Transverse colon (tissue), 4 donors: ENCODE measurements at places on chromosomes 2 and 18.

DNA sequence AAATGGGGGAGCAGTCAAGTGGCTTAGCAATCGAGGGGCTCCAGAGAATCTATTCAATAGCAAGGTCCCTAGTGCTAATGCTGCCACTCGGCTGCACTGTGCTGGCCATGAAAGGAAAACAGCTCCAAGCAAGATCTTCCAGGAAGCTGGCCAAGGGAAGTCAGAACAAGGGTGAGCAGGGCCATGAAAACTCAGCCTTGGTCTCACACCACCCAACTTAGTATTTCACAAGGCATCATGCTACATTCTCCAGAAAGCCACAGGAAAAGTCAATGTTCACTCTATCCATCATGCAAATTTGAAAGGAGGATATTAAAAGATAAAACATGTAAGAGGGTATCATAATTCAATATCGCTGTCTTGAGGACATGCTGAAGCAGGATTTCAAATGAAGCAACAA is 35.7 kb downstream of the NRP2 start:
- no peak for DNase-seq

DNA sequence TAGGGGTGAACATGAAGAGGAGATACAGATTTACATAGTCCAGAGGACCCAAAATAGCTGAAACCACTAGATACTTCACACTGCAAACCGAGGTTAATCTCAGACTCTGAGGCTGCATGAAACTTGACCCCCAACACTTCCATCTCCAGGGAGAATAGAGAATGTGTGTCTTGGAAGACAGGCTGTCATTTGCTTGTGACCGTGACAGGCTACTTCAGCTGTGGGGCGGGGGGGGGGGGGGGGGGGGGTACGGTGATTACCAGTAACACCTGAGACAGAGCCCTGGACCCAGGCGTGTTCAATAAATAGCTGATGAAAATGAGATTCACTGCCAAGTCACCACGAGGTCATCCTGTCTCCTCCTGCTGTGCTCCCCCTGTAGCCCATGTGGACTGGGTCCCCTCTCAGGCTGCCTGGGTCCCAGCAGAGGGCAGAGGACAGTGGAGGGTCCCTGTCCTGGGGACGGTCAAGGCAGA is 5.7 kb upstream of the KLHL29 start:
- DNase-seq, result no peak

DNA sequence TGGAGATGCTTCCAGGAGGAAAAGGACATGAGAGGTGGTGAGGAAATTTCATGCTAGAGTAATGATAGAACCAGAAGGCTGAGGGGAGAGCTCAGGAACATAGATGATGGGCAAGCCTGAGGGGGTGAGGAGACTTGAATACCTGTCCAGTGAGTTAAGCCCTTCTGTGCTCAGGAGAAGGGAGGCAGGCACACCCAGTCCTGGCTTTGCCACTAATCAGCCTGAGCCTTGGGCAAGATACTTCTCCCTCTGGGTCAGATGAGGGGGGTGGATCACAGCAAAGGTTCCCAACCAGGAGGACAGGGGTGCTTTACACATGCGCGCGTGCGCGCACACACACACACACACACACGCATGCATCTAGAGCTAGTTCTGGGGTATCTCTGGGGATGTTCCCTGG is 151.6 kb upstream of the MSH6 start:
- no peak for DNase-seq

DNA sequence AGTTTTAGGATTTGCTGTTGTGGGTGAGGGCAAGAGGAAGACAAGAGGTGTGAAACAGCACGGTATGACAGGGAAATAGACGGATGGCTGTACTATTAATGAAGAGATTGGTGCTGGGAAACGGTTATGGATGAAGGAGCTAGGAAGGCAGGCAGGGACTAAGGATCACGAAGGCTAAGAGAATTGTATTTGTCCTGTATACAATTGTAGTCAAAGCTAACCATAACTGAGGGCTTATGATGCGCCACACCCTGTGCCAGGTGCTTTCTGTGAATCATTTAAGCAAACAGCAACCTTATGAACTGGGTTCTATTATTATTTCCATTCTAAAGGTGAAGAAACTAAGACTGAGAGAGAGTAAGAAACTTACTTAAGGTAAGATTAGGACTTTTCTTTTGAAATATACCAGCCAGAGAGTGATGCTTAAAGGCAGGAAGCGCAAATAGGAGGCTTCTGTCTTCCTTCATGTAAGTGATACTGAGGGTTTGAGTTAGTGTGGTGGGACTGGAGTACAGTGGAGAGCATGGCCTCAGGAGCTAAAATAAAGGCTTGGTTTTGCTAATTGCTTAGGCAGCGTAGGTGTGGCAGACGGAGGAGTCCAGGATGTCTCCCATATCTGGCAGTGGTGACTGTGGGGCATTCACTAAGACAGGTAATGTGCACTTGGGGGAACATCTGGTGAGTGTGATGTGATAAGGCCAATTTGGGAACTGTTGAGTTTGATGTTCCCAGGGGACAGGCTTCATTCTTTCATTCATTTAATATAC is 85.8 kb downstream of the PLEKHM3 start:
- DNase-seq, result peak; percentile 78

- no peak for DNase-seq
These were observed 55.3 kb downstream of the NXPH2 start for GRCh38 chr2:138724729-138725459.

GRCh38 chr2:106314444-106314843 is 120.3 kb upstream of the UXS1 start:
- no peak for DNase-seq

- DNase-seq, result no peak
These were observed 265.3 kb downstream of the SETBP1 start for GRCh38 chr18:44945888-44946401.

- no peak for DNase-seq
These were observed 8.7 kb upstream of the TXNDC2 start for GRCh38 chr18:9876867-9877654.

GRCh38 chr2:107313316-107313715 is 427.3 kb upstream of the ST6GAL2 start:
- DNase-seq, result no peak

GRCh38 chr18:55415258-55415871 is 172.6 kb downstream of the TCF4 start:
- DNase-seq, result peak; percentile 82

DNA sequence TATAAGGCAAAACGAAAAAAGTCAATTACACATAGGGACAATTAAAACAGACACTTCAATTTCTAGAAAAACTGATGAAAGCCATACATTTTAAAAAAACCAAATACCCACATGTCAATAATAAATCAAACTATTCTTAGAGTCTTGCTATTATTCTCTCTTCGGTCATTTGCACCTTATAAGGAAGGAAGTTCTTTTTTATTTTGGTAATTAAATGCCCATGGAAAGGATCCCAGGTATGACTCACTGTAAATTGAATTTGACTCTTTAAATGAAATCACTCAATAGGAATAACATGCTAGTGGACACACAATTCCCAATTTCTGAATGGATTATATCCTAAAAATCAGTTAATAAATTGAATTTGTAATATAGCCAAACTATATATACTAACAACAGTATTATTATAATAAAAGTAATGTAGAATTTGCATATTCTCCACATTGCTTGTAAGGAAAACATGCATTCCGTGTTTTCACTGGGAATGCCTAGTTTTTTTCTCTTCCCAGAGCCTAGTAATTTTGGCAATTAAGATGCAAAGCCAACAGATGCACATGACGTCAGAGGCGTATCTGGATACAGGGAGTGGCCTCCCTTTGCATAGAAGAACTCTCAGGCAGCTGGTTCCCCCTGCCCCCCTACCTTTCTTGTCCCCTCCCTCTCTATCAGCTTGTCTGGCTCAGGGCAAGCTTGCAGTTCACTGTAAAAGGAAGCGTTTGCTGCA is 153.5 kb upstream of the PGAP1 start:
- DNase-seq, result no peak

DNA sequence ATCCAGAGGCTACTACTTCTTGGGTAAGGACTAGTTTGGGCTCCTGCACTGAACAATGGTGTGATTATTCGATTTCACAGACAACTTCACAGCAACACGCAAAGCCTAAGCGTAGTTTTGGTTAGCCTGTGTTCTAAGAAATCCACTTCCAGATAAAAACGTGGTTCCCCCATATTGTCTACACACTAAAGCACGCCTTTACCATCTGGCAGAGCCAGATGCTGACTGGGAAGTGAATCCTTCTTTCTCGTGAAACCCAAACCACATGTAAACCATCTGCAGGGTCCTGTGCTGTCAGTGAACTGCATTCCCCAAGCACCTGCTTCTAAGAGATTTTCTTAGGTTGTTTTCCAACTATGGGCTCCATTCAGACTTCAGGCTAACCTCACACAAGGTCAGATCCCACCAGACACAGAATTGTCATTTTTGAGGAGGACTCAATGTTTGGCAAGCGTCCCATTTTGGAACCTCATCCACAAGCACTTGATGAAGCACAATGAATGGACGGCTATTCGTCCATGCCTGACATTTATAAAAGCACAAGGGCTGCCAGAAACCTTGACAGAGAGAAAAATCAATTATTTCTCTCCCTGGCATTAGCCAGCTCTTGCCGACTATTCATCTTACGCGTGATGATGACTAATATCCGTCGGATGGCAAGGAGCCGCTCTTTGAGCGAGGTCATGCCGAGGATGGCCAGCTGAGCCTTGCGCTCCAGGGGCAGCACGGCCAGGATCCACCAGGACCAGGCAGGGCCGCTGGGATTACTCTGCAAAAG is 38.4 kb downstream of the LONRF2 start:
- DNase-seq, result no peak

DNA sequence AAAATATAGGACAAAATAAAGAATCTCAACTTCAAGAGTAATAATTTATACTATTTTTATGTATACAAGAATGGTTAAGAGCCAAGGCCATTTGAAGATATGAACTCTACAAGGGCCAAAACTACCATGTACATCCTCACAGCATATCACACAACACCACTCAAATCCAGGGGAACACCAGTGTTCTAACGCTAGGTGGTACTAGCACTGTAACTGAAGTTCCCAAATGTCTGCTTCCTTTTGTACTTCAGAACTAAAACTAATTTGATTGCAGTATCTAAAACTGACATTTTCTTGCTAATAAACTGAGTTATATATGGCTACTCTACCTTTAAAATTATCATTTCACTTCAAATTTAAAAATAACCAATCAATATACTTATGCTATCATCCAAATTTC is 47.0 kb downstream of the REV1 start:
- no peak for DNase-seq

DNA sequence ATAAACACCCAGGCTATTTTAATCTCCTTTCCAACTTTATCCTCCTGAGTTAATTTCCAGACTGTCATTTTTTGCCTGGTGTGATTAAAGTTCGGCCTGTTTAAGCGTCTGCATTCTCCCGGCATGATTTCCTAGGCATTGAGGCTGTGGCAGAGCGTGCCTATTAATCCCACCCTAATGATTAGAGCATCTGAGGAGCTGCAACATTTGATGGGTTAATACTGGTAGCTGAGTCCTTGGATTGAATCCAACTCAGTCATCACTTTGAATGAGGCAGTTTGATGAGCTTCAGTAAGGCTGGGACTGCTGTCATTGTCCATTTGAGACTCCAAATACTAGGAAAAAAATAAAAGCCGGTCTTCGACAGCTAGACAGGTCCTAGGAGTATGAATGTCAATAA is 882.5 kb downstream of the SLC4A3 start:
- no peak for DNase-seq

- DNase-seq, result no peak
These were observed 280.2 kb downstream of the STK39 start for GRCh38 chr2:167966937-167967913.

GRCh38 chr2:47141520-47141919 is 13.6 kb downstream of the STPG4 start:
- no peak for DNase-seq

DNA sequence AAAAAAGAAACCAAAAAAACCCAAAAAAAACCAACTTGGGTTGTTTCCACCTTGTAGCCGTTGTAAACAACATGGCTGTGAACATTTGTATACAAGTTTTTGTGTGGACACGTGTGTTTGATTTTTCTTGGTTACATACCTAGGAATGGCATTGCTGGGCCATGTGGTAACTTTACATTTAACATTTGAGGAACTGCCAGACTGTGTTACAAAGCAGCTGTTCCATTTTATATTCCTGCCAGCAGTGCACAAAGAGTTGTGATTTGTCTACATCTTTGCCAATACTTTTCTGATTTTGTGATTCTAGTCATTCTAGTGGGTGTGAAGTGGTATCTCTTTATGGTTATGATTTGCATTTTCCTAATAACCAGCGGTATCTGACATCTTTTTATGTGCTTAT is 22.5 kb downstream of the LPIN1 start:
- DNase-seq, result no peak

GRCh38 chr18:63700501-63700900 is 2.3 kb upstream of the SERPINB11 start:
- no peak for DNase-seq

DNA sequence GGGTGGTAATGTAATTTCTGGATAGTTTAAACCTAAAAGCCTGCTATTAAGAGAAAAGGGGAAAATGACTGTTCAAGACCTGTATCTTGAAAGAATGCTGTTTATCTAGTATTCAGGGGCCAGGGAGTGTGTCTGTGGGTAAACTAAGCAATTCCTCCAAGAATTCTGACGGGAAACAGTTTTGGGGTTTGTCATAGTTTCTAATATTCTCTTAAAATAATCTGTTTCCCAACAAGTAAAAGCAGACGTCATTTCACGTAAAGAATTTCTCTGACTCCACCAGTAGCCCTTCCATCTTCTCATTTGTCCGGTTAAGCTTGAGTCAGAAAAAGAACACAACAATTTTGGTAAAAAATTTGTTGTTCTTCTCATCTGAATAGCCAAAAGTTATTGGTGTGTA is 232.1 kb upstream of the EPAS1 start:
- DNase-seq, result no peak

DNA sequence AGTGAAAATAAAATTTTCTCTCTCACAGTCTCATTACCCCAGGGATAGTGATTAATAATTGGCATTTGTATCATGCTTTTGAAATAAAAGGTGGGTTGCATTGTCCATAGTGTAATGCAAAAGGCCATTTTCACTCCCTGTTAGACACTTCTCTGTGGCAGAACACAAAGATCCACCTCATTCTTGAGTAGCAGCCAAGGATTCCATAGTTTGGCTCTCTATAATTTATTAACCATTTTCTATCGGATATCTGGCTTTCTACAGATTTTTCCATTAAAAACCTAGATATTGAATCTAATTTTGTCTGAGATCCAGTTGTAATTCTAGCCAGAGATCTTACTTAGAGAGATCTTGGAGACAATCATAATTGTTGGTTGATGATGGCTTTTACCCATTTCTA is 39.0 kb downstream of the CDCA7 start:
- DNase-seq, result no peak

DNA sequence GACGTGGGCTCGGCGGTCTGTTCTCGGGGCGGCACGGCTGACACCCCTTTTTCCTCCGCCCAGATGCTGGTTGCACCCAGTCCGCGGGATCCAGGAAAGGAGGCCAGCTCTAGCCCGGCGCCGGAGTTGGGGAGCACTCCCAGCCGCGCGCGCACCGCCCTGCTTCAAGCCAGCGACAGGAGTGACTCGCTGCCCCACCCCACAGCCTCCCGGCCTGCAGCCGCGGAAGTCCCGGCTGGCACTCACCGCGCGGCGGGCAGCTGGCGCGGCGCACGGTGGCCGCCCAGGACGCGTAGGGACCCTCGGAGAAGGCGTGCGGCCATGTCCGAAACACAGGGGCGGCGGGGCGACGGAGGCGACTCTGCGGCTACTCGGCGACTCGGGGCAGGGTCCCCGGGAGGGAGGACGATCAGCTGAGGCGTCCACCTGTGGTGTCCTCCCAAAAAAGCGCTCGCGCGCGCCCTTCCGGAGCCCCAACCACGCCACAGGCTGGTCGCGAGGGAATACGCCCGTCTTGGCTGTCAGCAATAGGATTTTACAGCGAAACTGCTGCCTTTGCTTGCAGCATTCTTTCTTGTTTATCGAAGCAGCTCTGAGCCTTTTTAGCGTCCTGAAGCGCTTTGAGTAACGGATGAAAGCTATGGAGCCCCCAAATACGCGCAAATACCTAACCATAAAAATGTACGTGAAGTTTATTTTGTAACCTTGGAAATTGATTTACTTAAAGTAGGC is at the start of gene ACADL:
Gene ACADL, minus strand, starts transcription at position 507 of the 732 bp plus-strand sequence. Its CDS starts 184 bp downstream, at position 323.
- DNase-seq, result peak; percentile 49
